ENCODE measurements at places on chromosomes 16 and 17.
A peak's percentile ranks its signal among the peaks of the same experiment; 100 is the strongest.

DNA sequence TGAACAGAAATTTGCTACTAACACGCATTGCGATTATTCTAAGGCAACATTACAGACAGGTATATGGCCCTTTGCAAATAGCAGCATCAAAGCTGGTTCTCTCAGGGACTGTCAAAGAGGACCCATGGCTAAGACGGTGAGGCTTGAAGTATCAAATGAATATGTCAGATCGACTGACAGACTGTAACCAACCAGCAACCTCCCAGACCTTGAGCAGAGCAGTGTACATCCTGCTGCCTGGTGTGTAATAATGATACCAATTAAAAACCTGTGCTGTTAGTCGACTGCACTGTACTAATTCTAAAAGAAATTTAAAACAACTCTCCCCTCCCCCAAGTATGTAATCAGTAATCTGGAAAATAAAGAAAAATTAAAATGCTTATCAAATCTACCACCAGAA lies 35.9 kb upstream of the GHDC start:
- no peak for DNase-seq

DNA sequence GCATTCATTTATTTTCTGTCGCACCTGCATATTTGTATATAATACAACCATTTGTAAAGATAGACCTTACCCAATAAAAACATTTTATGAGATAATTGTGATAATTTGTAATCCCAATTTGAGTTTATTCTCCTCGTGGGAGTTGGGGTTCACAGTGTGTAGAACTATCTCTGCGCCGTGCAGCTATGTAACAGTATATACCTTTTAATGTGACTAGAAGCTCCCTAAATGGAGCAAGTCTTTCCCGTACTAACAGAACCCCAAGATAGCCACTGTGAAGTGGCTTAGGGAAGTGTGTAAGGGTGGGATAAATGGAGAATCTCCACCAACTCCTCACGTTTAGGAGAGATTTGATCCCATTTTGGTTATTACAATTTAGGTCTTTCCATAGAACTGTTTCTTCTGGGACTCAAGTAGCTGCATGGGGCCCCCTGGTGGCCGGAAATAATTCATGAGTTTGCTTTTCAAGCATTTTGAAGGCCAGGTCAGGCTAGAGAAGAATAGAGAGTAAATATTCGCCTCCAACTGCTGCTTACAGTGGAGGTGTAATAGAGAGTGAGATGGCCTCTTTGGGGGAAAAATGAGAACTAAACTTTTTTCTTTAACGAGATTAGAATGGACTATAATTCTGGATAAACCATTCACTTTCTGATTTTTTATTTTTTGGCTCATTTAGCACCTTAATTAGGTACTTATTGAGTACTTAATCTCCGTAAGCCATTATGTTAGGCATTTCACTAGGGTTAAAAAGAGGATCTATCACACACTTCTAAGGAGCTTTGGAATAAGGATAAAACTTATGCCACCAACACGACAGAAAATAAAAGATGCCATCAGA lies 4.5 kb downstream of the TMEM100 start:
- DNase-seq = peak; percentile 39

- peak; percentile 59 for DNase-seq
Observed at GRCh38 chr17:58120195-58120822, 27.9 kb upstream of the OR4D1 start.

GRCh38 chr16:89216315-89217137 lies 977 bp upstream of the ZNF778 start:
- peak; percentile 82 for DNase-seq

- DNase-seq = no peak
Observed at GRCh38 chr16:35733971-35734702, 2274.7 kb downstream of the TP53TG3F start.

DNA sequence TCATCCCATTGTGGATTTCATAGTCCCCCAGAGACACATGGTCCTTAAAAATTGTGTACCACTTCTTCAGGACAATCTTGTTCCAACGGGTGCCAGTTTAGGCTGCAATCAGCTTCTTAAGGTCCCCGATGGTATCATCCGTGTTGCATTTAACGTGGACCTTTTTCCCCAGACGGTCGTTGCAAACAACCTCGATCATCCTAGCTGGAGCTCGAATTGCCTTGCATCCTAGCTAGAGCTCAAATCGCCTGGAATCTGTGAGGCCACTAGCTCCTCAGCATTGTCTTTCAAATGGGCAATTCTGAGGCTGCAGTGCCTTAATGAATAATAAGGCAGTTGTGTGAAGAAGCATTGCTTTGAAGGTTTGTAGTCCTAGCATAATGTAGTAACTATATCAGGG lies 37.7 kb upstream of the RHBDL3 start:
- no peak for DNase-seq

- no peak for DNase-seq
Observed at GRCh38 chr16:4991754-4992153, 33.6 kb downstream of the SEC14L5 start.

GRCh38 chr17:27349540-27350021 lies 55.7 kb downstream of the WSB1 start:
- no peak for DNase-seq

Measured in CD4-positive, alpha-beta memory T cell (primary cell).